Large intestine (tissue), 12 donors: ENCODE measurements at places on chromosomes 4 and X.

- no peak overlapping the region for H3K4me3 ChIP-seq
- DNase-seq, result no peak
- H3K27me3 ChIP-seq, result peaks cover 4% of the 10 kb centered on the region
- no peaks in the 10 kb centered on the region for H3K36me3 ChIP-seq
- no peaks in the 10 kb centered on the region for H3K4me1 ChIP-seq
Measured at GRCh38 chr4:10260777-10261176, 144.2 kb upstream of the WDR1 start.

- H3K36me3 ChIP-seq, result no peaks in the 10 kb centered on the region
- no peaks in the 10 kb centered on the region for H3K4me1 ChIP-seq
- H3K27ac ChIP-seq, result no peak overlapping the region
- H3K4me3 ChIP-seq, result no peak overlapping the region
- H3K27me3 ChIP-seq, result no peaks in the 10 kb centered on the region
Measured at GRCh38 chr4:174910271-174910670, 7.9 kb upstream of the ADAM29 start.

- no peak for DNase-seq
- H3K4me1 ChIP-seq, result no peaks in the 10 kb centered on the region
- H3K27me3 ChIP-seq, result no peaks in the 10 kb centered on the region
- H3K36me3 ChIP-seq, result peaks cover 13% of the 10 kb centered on the region
Measured at GRCh38 chrX:110171442-110171841, 146.4 kb downstream of the AMMECR1 start.

DNA sequence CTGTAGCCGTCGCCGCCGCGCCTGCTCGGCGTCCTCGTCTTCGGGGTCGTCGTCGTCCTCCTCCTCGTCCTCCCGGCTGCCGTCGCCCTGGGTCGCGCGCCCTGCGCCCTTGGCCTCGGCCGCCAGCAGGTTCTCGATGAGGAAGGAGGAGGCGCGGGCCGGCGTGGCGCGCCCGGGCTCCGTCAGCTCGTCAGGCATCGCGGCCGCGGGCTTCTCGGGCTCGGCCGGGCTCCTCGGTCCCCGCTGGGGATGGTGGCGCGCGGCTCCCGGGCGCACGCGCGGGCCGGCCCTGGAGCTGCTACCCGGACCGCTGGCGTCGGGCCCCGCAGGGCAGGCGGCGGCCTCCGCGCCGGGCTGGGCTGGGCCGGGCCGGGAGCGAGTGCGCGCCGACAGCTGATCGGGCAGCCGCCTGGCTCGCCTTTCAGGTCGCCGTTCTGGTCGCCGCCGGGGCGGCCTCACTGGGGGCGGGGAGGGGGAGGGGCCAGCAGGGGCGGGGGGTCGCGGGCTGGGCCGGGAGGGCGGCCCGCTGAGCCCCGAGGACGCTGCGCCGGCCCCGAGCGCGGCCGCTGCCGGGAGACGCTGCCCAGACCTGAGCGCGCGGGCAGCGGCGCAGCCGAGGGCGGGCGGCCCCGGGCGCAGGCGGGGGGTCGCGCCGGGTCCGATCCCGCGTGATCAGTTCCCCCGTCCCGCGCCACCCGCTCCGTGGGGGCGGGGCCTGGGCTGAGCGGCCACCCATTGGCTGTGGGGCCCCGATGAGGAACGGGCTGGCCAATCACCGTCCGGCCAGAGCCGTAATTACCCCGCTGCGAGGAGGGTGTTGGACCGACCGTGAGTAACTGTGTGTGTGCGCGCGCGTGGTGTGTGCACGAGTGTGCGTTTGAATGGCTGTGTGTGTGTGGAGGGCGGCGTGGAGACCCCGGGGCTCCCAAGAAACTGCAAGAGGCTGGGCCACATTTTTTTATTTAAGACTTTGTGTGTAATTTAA is at the start of gene HMX1:
HMX1 (minus strand) TSS at position 423 of the 985 bp plus-strand sequence; CDS start at position 198, 225 bp downstream.
- H3K27me3 ChIP-seq, result peaks cover 88% of the 10 kb centered on the region
- H3K36me3 ChIP-seq, result no peaks in the 10 kb centered on the region
- no peak for DNase-seq
- no peak within 1 kb of the TSS for H3K4me3 ChIP-seq

GRCh38 chrX:129932821-129933321 is 26.9 kb downstream of the UTP14A start:
- peaks cover 10% of the 10 kb centered on the region for H3K27me3 ChIP-seq
- peaks cover 3% of the 10 kb centered on the region for H3K36me3 ChIP-seq
- DNase-seq, result peak; percentile 49
- H3K4me1 ChIP-seq, result peaks cover 9% of the 10 kb centered on the region
- no peak overlapping the region for H3K27ac ChIP-seq
- peak overlapping the region; percentile 35 for H3K4me3 ChIP-seq

DNA sequence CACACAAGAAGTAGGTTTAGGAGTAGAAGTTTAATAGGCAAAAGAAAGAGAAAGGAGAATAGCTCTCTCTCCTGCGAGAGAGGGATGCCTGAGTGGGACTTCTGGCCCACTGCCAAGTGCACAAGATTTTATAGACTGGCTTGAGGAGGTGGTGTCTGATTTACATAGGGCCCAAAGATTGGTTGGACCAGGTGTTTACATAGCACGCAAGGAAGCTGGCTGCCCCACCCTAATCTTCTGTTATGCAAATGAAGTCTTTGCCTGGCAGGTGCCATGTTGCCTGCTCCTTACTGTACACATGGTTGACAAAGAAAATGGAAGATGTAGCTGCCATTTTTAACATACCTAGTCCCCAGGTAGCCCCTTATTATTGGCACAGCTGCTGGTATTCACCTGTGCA is 170.8 kb upstream of the GATB start:
- no peak overlapping the region for H3K4me3 ChIP-seq
- no peaks in the 10 kb centered on the region for H3K27me3 ChIP-seq
- H3K27ac ChIP-seq, result no peak overlapping the region
- no peaks in the 10 kb centered on the region for H3K36me3 ChIP-seq

DNA sequence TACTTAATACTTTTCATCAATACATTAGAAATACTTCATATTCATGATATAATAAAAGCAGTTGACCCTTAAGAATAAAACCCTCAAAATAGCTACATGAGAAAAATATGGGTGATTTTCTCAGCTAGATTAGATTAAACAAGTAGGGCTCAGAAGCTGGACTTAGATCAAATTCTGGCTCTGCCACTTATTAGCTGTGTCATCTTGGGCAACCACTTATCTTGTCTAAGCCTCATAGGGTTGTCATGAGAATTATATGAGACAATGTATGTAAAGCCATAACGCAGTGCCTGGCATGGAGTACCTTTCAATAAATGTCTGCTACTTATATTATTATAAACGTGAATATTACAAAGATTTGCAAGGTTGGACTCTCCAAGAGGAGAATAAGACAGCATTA is 84.3 kb upstream of the PGRMC2 start:
- H3K27ac ChIP-seq, result no peak overlapping the region
- no peak overlapping the region for H3K4me3 ChIP-seq
- H3K36me3 ChIP-seq, result no peaks in the 10 kb centered on the region
- no peaks in the 10 kb centered on the region for H3K4me1 ChIP-seq

GRCh38 chr4:132085105-132085504 is 1064.0 kb upstream of the PCDH10 start:
- H3K27ac ChIP-seq, result no peak overlapping the region
- H3K4me3 ChIP-seq, result no peak overlapping the region
- DNase-seq, result no peak
- no peaks in the 10 kb centered on the region for H3K4me1 ChIP-seq

DNA sequence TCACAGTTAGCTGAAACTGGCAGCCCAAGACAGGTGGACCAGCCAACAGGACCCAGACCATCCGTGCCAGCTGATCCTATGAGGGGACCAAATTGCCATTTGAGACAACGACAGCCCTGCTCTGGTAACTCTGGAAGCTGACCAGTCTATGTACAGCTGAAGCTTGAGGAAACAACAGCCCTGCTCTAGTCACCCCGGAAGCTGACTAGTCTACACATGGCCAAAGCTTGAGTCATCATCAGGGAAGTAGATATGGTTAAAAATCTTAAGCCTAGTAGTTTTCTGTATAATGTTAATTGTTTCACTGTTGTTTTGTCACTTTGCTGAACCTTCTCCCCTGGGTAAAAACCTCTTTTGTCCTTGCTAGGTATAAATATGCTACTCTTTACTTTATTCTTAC is 905.4 kb upstream of the NDST4 start:
- no peaks in the 10 kb centered on the region for H3K36me3 ChIP-seq
- H3K4me3 ChIP-seq, result no peak overlapping the region
- no peaks in the 10 kb centered on the region for H3K27me3 ChIP-seq
- H3K27ac ChIP-seq, result no peak overlapping the region
- no peaks in the 10 kb centered on the region for H3K4me1 ChIP-seq

- H3K27me3 ChIP-seq, result no peaks in the 10 kb centered on the region
- H3K36me3 ChIP-seq, result no peaks in the 10 kb centered on the region
- DNase-seq, result no peak
- H3K27ac ChIP-seq, result no peak overlapping the region
- no peaks in the 10 kb centered on the region for H3K4me1 ChIP-seq
Measured at GRCh38 chrX:124555036-124555595, 208.8 kb downstream of the SH2D1A start.

DNA sequence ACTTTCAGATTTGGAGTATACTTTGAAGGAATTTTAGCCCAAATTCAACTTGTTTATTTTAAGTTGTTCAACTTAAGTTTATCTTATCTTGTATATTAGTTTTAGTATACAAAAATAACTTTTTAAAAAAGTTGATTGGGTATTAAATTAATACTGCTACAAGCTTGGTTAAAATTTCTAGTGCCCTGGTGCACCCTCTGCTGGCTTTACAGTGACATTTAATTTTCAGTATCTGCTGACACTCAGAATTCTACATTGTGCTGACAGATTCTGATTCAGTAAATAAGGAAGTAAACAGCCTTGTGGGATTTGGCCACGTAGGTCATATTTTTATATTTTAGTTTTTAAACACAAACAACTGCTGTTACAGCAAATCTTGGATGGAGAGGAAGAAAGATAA is 2.9 kb downstream of the EDA start:
- peak overlapping the region; percentile 55 for H3K4me3 ChIP-seq
- peaks cover 5% of the 10 kb centered on the region for H3K4me1 ChIP-seq
- no peaks in the 10 kb centered on the region for H3K36me3 ChIP-seq
- peak; percentile 15 for DNase-seq
- H3K27me3 ChIP-seq, result no peaks in the 10 kb centered on the region

DNA sequence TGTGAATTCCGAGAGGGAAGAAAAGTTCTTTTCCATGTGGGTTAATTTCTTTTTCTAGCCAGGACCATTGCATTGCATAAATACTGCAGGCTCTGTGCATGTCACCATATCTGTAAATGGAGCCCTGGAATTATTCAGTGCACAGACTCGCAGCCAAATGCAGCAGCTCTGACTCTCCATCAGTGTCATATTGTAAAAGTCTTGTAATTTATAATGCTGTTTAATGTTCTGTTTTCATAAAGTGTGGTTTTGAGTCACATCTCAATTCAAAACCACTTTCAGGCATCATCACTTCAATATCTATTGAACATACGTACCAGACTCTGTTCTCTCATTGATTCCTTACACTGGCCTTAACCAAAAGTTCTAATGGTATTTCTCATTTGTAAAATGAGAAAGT is 193.9 kb upstream of the RPL34 start:
- H3K36me3 ChIP-seq, result no peaks in the 10 kb centered on the region
- no peak overlapping the region for H3K4me3 ChIP-seq
- H3K27me3 ChIP-seq, result no peaks in the 10 kb centered on the region
- no peaks in the 10 kb centered on the region for H3K4me1 ChIP-seq
- DNase-seq, result no peak

DNA sequence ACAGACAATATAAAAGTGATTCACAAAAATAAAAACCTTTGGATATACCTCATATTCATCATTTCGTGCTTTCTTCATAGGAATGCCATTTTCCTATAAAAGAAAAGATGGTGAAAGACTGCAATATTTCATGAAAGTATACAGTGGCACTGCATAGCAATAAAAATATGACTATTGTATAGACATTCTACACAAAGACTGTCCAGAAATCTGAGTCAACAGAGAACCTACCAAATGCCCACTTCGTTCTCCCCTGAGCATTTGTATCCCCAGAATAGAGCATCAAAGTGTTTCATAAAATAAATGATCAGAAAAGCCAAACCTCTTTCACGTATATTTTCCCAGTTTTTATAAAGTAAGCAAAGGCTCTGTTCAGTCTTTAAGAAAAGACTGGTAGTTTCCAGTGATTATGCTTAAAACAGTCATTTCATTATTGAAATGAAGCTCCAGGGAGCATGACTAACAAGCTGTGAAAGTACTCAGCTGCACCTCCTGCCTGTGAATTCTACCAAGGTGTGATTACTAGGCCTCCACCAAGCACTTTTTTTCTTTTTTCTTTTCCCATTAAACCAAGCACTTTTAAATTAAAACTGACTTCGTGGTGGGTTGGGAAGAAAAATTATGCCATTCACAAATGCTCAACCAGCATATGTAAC is 20.2 kb downstream of the PPA2 start:
- DNase-seq, result no peak
- no peaks in the 10 kb centered on the region for H3K4me1 ChIP-seq

DNA sequence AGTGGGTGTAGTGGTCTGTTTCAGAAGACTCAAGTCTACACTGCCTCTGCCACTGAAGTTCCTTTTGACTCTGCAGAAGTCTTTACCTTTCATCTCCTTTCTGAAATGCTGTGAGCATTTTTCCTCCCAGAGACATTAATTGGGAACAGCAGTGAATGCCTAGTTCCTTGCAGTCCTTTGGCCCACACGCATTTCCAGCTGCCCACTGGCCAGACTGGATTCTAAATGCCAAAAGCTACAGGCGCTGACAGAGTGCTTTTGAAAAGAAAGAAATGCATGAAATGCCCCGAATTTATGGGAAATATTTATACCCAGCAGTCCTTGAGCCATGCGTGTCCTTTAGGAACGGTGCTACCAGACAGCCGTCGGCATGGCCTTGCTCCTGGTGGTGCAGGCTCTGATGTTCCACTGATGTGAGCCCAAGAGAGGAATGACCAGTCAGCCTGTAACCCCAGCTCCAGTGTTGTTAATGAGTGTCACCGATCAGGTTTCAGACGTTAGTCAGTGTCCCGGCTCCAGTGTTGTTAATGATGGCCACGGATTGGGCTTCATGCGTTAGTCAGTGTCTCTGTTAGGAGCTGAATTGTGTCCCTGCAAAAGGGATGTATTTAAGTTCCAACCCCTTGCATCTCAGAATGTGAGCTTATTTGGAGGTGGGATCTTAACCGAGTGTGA is 132.6 kb downstream of the TBL1X start:
- no peaks in the 10 kb centered on the region for H3K27me3 ChIP-seq
- H3K36me3 ChIP-seq, result no peaks in the 10 kb centered on the region
- H3K4me1 ChIP-seq, result no peaks in the 10 kb centered on the region
- H3K4me3 ChIP-seq, result no peak overlapping the region
- no peak overlapping the region for H3K27ac ChIP-seq
- no peak for DNase-seq

DNA sequence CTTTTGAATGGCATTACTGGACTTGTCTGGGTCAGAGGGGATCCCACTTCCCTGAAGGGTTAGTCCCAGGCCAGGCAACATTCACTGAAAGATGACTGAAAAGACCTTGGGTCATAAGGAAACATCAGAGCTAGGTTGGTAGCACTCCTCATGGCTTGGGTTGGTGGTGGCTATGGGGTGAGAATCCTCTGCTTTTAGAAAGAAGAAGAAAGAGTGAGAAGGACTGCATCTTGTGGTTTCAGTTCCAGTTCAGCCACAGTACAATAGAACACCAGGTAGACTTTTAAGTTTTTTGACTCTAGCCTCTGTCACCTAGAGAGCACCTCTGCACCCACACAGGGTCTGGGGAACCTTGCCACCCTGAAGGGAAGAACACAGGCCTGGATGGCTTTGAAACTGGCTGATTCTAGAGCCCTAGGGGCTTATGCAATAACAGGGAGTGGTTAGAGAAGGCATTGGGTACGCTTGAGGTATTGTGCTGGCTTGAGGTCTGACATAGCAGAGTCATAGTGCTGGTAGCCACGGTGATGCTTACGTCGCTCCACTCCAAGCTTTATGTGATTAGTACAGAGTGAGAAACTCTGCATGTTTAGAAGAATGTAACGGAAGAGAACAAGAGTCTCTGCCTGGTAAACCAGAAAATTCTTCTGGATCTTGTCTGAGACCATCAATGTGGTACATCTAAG is 36.5 kb downstream of the PRR32 start:
- H3K36me3 ChIP-seq, result no peaks in the 10 kb centered on the region
- no peaks in the 10 kb centered on the region for H3K4me1 ChIP-seq
- H3K27ac ChIP-seq, result no peak overlapping the region
